Stimulated activated CD8-positive, alpha-beta memory T cell treated with anti-CD3 and anti-CD28 coated beads, Interleukin-2, amount 100 ng/mL, for 1 hour (primary cell): ENCODE measurements at places on chromosomes 4 and X.

- DNase-seq, result no peak
These were observed 163.5 kb downstream of the PWWP3B start for GRCh38 chrX:106331606-106332005.

GRCh38 chr4:24003496-24003895, 113.6 kb upstream of the PPARGC1A start:
- DNase-seq, result no peak

- no peak for DNase-seq
These were observed 138.5 kb downstream of the CHRDL1 start for GRCh38 chrX:110657073-110657472.

DNA sequence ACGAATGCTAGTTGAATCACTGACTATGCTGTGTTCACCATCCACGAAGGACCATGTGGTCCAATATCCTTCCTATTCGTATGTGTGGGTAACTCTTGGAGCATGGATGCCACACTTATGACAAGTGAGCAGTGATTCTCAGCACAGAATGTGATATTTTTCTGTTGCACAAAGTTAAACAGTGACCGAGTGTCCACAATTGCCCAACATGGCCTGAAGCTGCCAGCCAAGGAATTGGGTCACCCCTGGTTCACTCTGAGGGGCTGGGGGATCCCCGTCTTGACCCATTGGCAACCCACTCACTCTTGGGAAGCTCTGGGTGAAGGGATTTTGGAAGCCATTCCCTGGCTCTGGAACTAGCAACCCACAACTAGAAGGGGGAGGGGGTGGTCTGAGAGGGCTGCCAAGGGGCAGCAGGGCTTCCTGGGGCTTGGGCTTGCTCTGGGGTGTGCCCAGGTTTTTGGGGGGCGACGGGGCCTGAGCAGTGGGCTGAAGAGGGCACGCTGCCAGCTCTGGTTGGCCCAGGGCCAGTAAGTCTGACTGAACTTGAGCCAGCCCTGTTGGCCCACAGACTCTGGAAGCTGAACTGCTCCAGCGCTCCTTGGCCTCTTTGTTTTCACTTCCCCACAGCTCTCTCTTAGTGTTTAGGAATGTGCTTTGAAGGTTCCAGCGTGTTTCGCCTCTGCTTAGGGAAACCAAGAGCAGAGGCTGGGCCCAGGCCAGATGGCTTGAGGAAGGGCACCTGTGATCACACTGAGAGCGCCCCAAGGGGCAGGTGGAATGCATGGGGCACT, 43.1 kb upstream of the BCOR start:
- no peak for DNase-seq

GRCh38 chr4:159013692-159014091, 89.2 kb upstream of the RAPGEF2 start:
- no peak for DNase-seq

- DNase-seq, result no peak
These were observed 183.0 kb upstream of the NOCT start for GRCh38 chr4:138832563-138832962.

- no peak for DNase-seq
These were observed 21.3 kb upstream of the SULT1B1 start for GRCh38 chr4:69781458-69782418.

- no peak for DNase-seq
These were observed 275.1 kb downstream of the ADGRA3 start for GRCh38 chr4:22240814-22241213.

GRCh38 chr4:139361301-139361700, 59.0 kb upstream of the NDUFC1 start:
- no peak for DNase-seq

DNA sequence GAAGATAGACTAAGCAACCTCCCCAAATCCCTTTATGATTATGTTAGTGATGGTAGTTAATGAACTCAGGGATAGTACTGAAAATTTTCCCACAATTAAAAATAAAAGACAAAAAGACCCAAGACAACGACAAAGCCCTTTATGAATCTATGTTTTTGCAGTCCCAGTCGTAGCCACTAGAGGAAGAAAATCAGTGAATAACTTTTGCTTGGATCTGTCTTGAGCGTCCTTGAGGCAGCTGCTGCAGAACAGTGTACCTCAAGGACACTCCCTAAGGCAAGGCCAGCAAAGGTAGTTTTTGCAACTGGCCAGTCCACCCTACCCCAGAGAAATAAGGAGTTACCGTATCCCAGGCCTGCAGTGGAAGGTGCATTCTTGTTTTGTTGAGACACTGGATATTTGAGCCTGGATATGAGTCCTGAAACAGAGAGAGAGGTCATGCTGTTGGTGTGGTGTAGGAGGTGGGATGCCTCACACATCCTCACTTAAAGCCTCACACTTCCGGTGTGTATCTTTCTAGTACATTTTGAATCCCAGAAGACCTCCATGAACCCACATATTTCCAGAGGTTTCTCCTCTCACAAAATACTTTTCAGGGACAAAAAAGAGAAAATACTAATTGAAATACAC, 8.7 kb upstream of the TIMM8A start:
- DNase-seq, result no peak

DNA sequence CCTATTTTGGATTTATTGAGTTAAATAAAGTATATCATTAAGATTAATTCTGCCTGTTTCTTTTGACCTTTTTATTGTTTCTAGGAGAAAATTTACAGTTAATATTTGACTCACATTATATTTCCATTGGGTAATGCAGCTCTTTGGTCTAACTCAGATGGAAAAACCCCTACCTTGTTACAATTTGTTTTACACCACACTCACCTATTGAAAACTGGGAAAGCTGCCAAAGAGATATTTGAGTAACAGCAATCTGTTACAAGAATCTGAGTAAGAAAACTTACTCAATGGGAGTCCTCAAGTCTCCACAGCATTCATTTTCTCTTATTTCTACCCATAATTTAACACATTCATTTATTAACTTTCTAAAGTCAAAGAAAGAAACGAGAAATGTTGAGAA, 108.0 kb upstream of the TLL1 start:
- DNase-seq, result no peak

DNA sequence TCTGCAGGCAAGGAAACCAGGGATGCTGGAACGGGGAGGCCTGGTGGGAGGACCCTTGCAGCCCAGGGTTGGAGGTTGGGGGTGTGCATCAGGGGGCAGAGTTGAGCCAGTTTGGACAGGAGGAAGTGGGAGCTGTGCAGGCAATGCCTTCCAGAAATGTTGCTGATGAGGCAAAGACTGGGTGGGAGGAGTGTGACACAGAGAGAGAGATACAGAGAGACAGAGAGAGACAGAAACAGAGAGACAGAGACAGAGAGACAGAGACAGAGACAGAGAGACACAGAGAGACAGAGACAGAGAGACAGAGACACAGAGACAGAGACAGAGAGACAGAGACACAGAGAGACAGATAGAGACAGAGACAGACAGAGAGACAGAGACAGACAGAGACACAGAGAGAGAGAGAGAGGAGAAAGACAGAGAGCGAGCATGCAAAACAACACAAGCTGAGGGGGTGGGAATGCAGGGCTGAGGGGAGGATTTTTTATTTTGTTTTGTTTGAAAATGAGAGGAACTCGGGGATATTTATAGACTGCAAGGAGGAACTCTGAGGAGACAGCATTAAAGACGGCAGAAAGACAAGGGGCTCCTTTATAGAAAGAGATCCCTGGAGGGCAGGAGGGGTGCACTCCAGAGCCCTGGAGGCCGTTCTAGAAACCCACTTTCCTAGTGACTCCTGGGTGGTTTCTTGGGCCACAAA, 1.9 kb upstream of the HAUS3 start:
- DNase-seq, result no peak

DNA sequence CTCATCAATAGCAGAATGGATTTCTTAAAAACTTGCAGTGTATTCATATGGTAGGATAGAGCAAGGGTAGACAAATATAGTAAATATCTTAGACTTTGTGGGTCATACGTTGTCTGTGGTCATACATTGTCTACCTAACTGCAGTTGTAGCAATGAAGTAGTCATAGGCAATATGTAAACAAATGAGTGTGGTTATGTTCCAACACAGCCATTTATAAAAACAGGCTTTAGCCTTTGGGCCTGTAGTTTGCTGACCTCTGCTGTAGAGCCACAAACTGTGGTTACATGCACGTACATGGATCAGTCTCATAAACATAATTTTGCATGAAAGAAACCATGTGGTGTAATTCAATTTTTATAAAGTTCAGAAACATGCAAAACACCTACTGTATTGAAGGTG, 98.9 kb downstream of the LARP1B start:
- DNase-seq, result no peak

DNA sequence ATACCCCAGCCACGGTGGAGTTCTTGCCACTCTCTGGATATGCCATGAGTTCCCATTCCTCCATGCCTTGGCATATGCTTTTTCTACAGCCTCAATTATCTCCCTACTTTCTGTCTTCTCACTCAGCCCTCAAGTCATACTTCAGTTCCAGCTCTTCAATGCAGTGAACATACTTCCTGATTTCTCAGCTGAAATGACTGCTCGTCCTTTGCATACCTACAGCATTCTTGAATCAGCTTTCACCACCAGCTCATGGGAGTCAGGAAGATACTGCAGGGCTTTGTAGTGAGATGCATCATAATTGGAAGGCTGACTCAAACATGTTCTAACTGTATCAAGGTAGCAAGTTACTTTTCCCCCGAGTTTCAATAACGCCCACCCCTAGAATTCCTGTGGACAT, 118.4 kb downstream of the APBB2 start:
- DNase-seq, result no peak
